Left ventricle myocardium superior (tissue), 1 donor: ENCODE measurements at places on chromosomes 7 and 10. TPM values are rescaled to one million over a fixed set of nuclear protein-coding genes. Genes with fewer than 3 reads are reported as not detected.

ITPRID1 gene
- total RNA-seq: not detected

ARMC3 gene
- total RNA-seq: not detected

DNA sequence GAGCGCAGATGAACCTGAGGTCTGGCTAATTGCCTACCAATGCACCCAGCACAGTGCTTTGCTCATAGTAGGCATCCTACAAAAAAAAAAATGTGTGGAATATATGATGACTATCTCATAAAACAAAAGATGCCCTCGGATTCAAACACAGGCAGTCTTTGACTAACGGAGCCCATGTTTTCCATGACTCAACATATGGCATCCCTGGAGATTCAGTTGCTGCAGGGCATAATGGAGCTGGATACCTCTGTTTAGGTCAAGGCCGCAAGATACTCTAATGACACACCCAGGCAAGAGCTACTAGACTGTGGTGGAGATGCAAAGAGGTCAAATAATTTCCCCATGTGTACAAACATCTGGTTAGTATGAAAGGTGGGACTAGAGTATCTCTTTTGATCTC is 16.3 kb downstream of the CUBN start:
- no peak for DNase-seq

GRCh38 chr10:22619101-22619500 is 95.3 kb downstream of the PIP4K2A start:
- DNase-seq: no peak

DNA sequence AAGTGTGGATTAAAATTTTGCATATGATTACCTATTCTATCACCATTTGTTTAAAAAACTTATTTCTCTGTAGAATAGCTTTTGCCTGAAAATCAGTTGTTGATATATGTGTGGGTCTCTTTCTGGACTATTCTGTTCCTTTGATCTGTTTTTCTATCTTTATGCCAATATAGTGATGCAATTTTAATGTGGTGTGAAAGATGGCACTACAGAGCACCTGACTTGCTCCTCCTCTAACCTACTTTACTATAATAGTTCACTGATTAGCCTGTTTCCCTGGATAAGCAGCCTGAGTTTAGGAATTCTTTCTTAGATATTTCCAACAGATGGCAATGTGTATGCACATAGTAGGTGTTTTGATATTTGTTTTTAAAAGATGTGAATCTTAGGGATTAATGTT is 294.5 kb downstream of the AUTS2 start:
- no peak for DNase-seq

- DNase-seq: peak; percentile 73
Observed at GRCh38 chr10:95374597-95375209, 83.9 kb upstream of the PDLIM1 start.

DNA sequence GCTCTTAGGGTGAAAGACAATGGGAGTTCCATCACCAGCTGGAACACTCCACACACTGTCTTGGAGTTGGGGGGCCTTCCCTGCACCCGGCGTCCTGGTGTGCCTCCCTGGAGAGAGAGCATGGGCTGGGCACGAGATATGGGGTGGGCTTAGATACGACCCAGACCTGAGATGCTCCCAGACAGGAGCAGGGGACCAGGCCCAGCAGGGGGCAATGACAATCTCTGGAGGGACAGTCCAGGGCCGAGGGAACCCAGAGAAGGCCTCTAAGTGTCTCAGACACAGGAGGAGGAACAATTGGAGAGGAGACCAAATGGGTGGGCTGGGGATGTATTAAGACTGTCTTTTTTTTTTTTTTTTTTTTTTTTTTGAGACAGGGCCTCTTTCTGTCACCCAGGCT is 40.0 kb downstream of the MYL10 start:
- DNase-seq: no peak

GRCh38 chr10:69866688-69867461 is 65.2 kb downstream of the COL13A1 start:
- peak; percentile 51 for DNase-seq

DNA sequence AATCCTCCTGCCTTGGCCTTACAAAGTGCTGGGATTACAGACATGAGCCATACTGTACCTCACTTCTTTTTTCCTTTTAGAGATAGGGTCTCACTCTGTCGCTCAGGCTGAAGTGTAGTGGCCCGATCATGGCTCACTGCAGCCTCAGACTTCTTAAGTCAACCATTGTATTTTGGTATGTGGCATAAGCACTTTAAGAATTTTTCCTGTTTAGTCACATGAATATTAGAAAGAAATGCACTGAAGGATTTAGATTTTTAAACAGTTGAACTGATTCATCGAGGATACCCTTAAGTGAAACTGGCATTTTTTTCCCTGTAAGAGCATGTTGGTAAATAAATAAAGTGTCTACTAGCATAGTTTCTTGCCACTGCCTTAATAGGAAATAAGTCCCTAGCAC is 319.3 kb upstream of the CACNA2D1 start:
- no peak for DNase-seq

- no peak for DNase-seq
Observed at GRCh38 chr7:25928549-25929330, 223.3 kb upstream of the NFE2L3 start.

DNA sequence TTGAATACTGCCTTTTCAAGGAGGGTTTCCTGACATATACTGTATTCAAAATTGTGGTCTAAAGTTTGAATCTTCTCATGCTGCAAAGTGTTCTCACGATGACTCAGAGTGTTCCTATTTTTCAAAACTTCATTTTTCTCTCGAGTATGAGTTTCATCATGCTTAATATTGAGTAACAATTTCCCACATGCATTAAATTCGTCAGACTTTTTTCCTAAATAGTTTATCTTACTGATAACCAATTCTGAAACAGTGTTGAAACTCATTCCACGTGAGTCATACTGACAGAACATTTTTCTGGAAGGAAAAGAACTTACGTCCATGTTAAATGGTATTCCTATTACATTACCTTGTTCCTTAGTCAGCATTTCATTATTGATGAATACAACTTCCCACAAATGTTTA is 44.1 kb downstream of the ZNF33B start:
- DNase-seq: no peak

GRCh38 chr10:112793202-112793921 is 156.7 kb upstream of the TCF7L2 start:
- DNase-seq: no peak
